ENCODE measurements at places on chromosomes 5 and 9.

DNA sequence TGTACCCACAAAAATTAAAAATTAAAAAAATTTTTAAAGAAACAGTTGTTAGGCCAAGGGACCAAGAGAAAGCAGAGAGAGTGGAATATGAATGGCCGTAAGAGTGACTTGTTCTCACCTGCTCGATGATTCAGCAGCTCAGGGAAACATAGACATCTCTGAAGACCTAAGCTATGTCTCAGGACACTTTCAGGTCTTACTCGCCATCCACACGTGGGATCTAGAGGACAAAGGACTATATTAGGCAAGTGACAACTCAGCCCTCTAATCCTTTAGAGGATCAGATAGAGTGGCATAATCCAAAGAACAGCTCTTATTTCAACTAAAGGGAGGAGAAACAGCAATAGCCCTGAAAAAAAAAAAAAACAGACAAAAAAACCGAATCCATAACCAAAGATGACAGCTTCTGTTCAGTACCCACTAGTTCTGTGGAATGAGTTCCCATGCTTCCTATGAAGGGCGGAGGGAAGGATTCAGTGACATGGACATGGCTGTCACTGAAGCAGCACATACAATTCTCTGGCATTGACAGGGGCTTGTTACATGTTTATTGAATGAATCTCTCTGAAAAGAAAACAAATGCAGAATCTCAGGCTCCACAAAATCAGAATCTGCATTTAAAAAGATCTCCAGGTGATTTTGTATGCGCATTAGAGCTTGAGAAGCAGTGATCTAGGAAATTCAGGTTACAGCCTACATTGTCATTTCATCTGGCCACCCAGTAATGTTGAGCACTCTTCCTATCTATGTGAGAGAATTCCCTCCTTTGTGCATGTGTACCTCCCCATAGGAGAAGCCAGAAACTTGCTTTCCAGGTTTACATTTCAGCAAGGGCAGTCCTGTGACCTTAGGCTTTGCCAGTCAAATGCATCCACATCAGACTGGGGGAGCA is 96.0 kb downstream of the KIAA1958 start:
- DNase-seq, result no peak

GRCh38 chr5:538801-539468 is 14.7 kb upstream of the SLC9A3 start:
- no peak for DNase-seq

GRCh38 chr5:1782385-1783215 is 17.0 kb downstream of the MRPL36 start:
- no peak for DNase-seq

DNA sequence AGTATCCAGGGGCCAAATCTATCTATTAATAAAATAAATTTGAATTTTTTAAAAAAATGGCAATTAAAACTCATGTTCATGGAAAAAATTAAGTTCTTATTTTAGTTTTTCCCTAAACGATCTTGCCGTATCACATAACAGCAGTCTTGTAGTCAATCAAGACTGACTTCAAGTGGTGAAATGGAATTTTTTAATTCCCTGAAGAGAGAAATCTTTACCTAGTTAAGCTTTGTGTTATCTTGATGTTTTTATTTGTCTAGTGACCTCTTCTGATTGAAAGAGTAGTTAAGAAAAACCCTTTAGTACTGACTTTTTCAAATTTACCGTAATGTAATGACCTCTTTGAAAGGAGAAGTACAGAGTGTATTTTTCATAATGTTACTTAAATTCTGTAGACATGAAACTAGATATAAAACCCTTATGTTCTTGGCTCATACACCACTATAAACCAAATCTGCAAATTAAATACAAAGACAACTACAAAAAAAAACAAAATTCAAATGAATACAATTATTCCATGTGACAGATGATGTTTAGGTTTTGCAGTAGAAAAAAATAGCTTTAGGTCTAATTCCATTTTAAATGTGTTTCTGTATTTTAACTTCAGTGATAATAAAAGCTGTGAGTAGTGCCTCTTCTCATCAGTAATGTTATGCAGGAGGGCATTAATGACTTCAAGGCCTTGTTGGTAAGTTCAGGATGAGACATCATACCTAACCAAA is 19.8 kb downstream of the TGFBR1 start:
- no peak for DNase-seq

DNA sequence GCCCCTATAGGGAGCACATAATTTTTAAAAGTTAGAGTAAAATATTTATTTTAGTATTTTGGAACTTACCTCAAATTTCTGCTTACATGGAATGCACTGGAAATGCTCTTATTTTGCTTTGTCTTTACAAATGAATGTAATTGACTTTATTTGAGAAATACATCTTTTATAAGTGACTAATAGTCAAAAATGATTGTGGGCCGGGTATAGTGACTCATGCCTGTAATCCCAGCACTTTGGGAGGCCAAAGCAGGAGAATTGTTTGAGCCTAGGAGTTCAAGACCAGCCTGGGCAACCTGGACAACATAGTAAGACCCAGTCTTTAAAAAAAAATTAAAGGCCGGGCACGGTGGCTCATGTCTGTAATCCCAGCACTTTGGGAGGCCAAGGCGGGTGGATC is 5.8 kb downstream of the HMGCR start:
- no peak for DNase-seq

- DNase-seq, result no peak
Measured at GRCh38 chr5:71899865-71900342, 180.8 kb downstream of the CARTPT start.

GRCh38 chr9:27473111-27473529 is 51.0 kb upstream of the IFNK start:
- DNase-seq, result no peak

DNA sequence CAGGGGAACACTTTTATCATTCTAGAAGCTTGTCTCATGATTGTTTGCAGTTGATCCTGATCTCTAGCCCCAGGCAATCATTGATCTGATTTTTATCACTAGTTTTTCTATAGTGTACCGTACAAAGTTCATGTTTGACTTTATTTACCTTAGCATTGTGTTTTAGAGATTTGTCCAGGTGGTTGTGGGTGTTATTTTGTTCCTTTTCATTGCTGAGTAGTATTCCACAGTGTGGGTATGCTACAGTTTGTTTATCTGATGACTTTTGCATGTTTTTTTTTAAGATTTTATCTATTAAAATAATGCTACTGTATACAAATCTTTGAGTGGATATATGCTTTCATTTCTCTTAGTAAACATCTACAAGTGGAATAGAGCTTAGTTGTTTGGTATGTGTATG is 26.2 kb downstream of the ZNF131 start:
- no peak for DNase-seq

DNA sequence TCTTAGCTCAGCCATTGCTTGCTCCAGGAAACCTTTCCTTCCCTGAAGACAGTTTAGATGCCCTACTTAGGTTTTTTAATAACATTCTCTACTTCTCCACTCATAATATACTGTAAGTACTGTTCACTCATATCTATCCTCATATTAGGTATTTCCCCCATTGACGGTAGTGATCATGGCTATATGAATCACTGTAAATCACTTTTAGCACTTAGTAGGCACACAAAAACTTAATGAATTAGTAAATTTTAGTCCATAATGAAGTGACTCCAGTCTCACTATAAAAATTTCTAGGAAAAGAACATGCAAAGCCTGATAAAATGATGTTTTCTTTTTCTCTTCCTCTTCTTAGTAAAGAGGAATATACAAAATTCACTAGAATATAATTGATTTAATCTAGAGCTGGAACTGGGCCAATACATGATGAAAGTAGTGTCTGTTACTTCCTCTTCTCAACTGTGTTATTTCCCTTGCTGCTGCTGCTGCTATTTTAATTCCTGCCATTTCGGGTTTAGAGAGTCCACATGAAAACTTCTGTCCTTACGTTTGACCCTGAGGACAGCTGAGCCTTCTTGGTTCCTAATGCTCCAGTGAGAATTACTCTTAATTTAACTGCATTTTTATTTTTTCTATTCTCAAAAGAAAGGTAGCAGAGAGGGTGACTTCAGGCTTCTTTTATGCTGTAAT is 73.5 kb downstream of the LNPEP start:
- DNase-seq, result no peak

GRCh38 chr5:19536387-19536786 is 451.6 kb downstream of the CDH18 start:
- no peak for DNase-seq

DNA sequence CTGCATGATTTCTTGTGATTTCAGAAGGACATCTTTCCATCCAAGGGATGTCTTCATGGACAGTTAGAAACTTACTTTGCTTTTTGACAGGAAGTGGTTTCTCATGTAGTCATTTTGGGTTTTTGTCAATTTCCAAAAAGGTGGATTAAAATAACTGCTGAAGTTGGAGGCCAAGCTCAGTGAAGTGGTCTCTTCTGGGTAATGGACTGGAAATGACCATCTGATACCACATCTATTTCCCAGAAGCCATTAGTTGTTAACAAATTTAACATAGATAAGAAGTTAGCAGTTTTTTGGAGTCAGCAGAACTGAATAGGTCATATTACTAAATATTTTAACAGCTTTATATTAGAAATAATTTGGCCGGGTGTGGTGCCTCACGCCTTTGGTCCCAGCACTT is 86.2 kb upstream of the MYO10 start:
- no peak for DNase-seq

DNA sequence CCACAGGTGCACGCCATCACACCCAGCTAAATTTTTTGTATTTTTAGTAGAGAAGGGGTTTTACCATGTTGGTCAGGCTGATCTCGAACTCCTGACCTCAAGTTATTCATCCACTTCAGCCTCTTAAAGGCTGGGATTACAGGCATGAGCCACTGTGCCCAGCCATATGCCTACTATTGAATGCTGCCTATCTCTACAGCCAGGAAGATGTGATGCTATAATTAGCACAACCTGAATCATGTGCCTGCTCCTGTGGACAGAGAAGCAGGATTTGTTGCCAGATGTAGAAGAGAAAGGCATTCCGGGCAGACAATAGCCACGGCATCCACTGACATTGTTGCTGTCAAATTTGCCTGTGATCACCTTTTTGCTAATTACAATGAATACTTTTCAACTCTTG is 24.4 kb upstream of the MLLT3 start:
- DNase-seq, result no peak

GRCh38 chr5:170296935-170297588 is 515 bp downstream of the LCP2 start:
- no peak for DNase-seq

DNA sequence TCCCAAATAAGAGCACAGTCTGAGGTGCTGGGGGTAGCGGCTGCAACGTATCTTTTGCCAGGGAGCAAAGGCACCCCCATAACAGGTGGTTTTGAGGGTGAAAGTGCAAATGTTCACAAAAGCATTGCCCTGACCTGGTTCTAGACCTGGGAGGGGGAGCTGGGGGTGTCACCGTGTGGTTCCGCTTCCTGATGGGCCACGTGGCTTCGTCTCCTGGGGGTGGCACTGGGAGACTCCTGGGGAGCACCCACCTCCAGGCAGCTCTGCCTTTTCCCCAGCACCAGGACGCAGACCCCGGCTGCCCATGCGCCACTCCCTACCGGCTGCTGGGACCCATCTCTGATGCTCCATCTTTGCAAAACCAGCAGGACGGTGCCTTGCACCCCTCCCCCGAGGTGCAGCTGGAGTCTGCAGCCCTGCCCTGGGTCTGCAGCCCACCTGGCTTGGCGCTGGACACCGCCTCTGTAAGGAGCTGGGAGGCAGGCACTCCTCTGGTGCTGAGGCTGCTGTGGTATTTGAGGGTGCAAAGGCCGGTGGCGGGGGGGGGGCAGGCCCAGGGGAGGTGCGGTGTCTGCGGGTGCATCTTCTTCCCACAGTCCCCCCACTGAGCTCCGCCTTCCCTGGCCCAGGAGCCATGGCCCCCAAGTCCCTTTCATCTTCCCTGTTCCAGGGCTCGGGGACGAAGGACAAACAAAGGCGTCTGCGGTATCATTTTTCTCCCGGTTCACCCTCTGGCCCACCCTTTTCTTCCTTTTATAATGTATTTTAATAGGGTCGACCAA is 29.8 kb upstream of the RXRA start:
- DNase-seq, result no peak

- no peak for DNase-seq
Measured at GRCh38 chr5:852431-853401, 1.9 kb upstream of the ZDHHC11 start.

- no peak for DNase-seq
Measured at GRCh38 chr9:28365728-28366127, 792.4 kb upstream of the C9orf72 start.

DNA sequence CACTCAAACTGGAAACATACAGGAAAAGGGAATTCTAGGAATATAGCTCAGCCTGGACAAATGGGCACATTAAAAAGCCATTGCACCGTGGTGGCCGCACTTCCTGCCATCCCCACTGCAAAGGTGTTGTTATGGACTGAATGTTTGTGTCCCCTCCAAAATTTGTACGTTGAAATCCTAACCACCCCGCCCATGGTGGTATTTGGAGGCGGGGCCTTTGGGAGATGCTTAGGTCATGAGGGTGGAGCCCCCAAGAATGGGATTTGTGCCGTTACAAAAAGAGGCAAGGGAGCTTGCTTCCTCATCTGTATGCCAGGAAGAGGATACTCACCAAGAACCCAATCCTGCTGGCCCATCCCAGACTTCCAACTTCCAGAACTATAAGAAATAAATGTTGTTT is 1.1 kb upstream of the CMBL start:
- DNase-seq, result no peak

GRCh38 chr5:112958093-112959088 is 18.2 kb upstream of the DCP2 start:
- DNase-seq, result peak; percentile 72

DNA sequence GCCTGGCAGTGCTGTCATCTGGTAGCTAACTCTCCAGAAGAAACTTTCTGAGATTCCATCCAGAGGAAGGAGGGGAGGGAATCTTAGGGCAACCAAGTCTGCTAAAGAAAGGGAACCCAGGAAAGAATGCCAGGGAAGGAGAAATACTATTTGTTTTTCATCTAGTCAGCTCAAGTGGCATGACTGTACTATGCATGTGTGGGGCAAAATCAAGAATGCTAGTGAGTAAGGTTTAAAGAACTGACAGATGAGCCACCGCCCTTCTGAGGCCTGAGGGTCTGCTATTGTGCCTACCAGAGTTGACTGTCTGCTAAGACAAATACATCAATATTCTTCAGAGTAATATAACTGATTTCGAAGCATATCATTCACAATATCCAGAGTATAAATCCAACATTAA is 204.2 kb downstream of the SLC12A2 start:
- DNase-seq, result no peak

DNA sequence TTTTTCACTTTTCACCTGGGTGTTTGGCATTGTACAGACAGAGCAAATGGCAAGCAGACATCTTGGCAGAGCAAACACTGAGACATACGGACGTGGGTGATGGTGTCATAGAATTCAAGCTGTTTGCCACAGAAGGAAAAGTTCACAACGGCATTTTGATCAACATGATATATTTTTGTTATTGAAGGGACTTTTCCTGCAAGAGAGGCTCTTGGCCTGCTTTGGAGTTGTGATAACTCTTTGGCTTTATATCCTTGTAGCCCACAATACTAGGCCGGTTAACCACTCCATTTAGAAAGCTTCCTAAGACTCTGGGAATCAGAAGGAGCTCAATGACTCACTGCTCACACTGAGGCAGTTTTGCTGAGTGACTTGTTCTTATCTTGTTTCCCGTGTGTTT is 1038.3 kb downstream of the TLE1 start:
- DNase-seq, result no peak

All from NCI-H1048 (cell line).